ENCODE measurements at places on chromosomes 1 and 21. TPM values are rescaled to one million over a fixed set of nuclear protein-coding genes. Genes with fewer than 3 reads are reported as not detected.
A peak's percentile ranks its signal among the peaks of the same experiment; 100 is the strongest.

Gene EDN2
- 0.49 TPM for total RNA-seq

Gene ATP1A4
- not detected for total RNA-seq

Gene MFSD2A
- 86.0 TPM for total RNA-seq

Gene HNRNPCL2
- not detected for total RNA-seq

Gene SRSF10
- total RNA-seq, result 145 TPM

Gene LSM10
- total RNA-seq, result 28.9 TPM

Gene ZBTB37
- total RNA-seq, result 6.1 TPM

Gene CLDN19
- not detected for total RNA-seq

Gene B3GALT2
- total RNA-seq, result 0.76 TPM

Gene TMEM54
- total RNA-seq, result 53.3 TPM

Gene ALX3
- 0.24 TPM for total RNA-seq

DNA sequence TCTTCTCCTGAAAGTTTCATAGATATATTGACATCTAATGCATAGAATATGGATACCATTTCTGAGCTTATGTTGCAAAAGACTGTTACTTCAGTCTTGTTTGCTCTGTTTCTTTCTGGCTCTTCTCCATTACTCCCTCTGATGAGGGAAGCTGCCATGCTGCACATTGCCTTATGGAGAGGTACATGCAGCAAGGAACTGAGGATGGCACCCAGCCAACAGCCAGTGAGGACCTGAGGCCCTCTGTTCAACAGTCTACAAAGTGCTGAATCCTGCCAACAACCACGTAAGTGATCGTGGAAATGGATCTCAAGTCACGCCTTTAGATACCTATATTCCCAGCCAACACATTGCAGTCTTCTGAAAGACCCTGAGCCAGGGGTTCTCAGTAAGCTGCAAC, 66.6 kb upstream of the ADAMTS5 start:
- no peak for DNase-seq

DNA sequence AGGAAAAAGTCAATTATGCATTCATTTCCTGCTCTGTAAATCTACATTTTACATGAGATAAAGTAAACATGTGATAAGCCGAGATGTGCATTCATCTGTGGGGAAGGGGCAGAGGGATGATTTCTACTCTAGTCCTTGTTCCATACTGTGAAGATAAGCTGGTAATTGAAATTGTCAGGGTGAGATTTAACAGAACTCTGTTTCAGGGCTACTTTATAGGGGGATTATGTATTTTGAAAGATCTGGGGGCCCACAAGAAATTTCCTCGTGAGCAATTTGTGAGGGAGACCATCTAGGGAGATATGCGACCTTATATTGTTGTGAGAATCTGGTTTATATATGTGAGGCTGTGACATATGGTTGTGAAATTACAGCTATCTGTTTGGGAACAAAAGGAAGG, 73.1 kb upstream of the KCNK1 start:
- DNase-seq, result no peak

DNA sequence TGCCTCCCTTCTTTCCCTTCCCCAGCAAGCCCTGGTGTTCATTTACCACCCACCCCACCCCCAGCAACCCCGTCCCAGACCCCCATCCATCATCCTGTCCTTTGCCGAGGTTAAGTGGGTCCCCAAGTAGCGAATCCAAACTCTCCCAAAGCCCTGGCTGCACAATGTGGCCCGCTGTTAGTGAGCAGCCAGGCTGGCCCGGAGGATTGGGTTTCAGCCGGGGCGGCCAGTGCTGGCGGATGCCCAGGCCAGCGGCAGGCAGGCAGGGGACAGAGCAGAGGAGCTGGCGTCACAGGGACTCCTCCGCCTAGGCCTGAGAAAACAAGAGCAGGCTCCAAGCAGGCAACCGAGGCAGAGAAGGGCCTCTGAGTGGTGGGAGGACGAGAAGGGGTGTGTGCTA, 61.4 kb downstream of the EPHB2 start:
- peak; percentile 68 for DNase-seq

- no peak for DNase-seq
Measured at GRCh38 chr1:55702064-55702463, 486.9 kb upstream of the USP24 start.

DNA sequence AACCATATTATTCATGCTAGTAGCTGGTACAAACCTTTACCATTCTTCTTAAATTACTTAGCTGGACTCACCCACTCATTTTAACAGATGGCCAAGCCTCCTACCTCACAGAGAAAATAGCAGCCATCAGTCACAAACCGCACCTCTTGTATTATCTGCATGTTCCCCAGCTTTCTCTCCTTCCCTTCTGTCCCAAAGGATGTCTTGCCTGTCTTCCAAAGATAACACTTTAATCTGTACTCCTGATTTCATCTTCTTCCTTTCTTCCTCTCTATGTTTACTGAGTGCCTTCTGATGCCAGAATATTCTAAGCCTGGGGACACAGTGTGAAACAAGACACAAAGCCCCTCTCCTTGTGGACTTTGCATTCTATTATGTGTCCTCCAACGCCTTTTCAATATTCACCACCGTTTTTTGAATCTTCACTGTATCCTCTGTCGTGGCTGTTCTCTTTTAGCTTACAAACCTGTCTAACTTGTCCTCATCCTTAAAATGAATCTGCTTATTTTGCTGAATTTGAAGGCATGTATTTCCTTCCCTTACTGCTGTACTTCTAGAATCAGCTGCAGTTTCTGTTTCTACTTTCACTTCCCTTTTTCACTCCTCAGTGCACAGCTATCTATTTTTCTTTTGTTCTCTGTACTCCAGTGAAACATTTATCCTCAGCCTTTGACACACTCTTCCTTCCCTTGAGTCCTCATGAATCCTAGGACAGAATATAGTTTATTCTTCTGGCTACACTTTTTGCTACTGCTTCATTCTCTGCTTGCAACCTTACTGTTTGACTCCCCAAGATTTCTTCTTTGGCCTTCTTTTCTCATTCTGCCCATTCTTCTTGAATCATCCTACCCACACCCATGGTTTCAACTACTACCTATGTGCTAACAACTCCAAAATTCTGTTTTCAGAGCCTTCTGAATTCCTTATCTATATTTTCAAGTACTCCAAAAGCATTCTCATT, 216.9 kb upstream of the SAMSN1 start:
- no peak for DNase-seq

- no peak for DNase-seq
Measured at GRCh38 chr1:84889437-84889836, 3.6 kb downstream of the LPAR3 start.

GRCh38 chr1:231616667-231617066, 9.9 kb upstream of the DISC1 start:
- DNase-seq, result no peak

DNA sequence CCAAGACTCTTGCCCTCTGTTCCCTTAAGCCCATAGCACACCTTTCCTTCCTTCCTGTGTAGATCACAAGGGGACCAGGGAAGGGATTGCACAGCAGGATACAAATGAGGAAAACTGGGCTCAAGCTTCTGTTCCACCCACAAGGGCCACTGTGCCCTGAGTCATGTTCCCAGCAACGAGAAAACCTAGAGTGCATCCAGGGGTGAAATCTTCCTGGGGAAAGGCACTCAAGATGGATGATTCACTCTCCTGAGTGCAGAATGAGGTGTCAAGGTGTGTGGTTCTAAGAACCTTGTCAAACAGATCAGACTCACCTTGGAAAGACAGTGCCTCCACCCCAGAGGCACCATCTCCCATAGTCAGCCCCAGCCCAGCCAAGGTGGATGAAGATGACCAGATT, 40.7 kb upstream of the EYA3 start:
- DNase-seq, result peak; percentile 48

DNA sequence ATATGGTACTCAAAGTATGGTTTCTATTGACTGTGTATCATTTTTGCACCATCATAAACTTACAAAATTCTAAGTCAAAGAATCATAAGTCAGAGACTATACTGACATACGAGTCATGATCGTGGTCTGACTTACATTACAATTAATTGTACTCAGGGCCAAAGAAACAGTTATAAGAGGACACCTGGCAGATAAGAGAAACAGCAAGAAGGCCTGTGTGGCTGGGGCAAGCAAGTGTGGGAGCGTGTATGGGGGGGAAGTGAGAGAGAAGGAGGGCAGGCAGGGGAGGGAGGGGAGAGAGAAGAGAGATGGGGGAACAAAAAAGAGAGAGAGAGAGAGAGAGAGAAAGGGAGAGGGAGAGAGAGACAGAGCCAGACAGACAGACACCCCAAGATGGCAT, 70.9 kb downstream of the RERE start:
- DNase-seq, result no peak

- DNase-seq, result no peak
Measured at GRCh38 chr1:20070357-20070756, 363 bp downstream of the PLA2G5 start.

- no peak for DNase-seq
Measured at GRCh38 chr1:29290414-29290985, 54.2 kb downstream of the PTPRU start.

- DNase-seq, result peak; percentile 96
Measured at GRCh38 chr1:156727926-156728598, at the start of gene METTL25B. METTL25B (plus strand) TSS chr1:156728469; CDS start chr1:156729105, 636 bp downstream.

- no peak for DNase-seq
Measured at GRCh38 chr1:78275456-78275855, 215.3 kb upstream of the PTGFR start.

GRCh38 chr1:171985639-171986038, 144.3 kb downstream of the DNM3 start:
- DNase-seq, result no peak

GRCh38 chr1:201816309-201816854, 12.6 kb upstream of the IPO9 start:
- no peak for DNase-seq

- DNase-seq, result no peak
Measured at GRCh38 chr1:6922096-6922931, 137.1 kb downstream of the CAMTA1 start.

- no peak for DNase-seq
Measured at GRCh38 chr1:205777994-205778393, 2.7 kb upstream of the RAB29 start.

DNA sequence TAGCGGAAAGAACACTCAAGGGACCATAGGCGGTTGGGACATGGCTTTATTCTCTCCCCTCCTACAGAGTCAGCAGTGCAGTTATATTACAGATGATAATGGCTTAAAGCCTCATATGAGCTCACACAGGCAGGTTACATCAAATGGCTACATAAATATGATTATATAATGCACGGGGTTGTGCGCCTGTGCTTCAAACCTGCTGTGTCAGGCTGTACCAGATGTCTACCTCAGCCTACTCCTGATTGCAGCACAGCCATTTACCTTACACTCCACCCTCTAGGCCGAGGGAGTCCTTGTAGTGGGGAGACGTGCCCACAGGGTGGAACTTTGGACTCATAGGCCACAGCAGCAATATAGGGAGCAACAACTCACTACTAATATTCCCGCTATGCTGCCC, 16.4 kb upstream of the TBX19 start:
- no peak for DNase-seq

DNA sequence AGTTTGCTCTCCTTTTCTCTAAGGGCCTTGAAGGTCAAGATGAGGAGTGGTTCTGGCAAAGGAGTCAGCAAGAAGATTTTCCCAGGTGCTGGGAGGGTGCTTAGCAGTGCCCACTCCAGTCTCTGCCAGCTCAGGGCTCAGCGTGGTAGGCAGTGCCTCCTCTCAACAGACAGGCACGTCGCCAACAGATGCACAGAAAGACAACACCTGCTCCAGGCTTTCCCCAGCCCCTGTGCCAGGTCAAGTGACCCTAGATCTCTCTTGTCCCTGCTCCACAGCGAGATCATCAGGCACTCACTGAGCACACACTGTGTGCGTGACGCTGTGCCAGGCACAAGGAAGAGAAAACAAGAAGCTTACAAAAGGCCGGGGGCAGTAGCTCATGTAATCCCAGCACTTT, 86.0 kb downstream of the CASZ1 start:
- no peak for DNase-seq

DNA sequence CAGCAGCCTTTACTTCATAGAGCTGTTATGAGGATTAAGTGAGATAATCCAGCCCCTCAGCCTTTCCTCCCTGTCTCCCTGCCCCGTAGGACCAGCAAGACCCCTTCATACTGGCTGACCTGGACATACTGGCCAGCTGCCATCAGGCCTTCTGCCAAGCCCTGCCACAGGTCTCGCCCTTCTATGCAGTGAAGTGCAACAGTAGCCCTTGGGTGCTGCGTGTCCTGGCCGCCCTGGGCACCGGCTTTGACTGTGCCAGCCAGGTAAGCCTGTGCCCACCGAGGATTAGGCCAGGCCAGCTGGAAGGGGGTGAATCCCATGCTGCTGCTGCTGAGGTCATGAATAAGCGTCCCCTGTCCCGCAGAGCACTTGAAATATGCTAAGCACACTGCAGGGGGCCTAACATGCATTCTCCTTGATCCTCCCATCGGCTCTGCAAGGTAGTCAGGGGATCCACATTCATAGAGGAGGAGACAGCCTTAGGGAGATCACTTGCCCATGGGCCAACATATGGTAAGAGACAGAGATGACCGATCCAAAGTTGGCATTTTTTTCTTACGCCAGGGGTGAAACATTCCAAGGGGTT, 73.3 kb upstream of the TINAGL1 start:
- DNase-seq, result peak; percentile 42

DNA sequence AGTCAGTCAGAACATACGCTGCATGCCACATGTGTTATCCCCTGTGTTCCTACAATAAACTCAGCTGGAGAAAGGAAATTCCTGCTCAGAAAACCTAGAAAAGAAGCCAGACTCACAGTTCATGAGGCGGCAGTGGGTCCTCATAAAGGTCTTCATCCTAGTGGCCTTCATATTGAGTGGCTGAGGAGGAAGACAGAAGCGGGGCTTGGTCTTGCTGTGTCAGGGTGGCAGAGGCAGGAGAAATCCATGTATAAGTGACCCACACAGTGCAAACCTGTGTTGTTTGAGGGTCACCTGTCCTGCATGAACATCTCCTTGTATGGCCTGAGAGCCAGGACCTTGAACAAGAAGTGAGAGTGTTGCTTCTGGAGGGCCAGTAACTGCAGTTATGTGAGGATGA, 4.0 kb upstream of the WNT3A start:
- DNase-seq, result no peak

- DNase-seq, result no peak
Measured at GRCh38 chr21:16550917-16551741, 821.3 kb downstream of the USP25 start.

- no peak for DNase-seq
Measured at GRCh38 chr21:38178653-38179470, 77.9 kb upstream of the KCNJ15 start.

- DNase-seq, result peak; percentile 76
Measured at GRCh38 chr1:234970731-234971476, 157.7 kb downstream of the TOMM20 start.

Measured in upper lobe of left lung (tissue), 6 donors.